ENCODE measurements at places on chromosomes 5 and 9.

- peak; percentile 14 for DNase-seq
Observed at GRCh38 chr9:70260007-70260443, 1.2 kb downstream of the SMC5 start.

DNA sequence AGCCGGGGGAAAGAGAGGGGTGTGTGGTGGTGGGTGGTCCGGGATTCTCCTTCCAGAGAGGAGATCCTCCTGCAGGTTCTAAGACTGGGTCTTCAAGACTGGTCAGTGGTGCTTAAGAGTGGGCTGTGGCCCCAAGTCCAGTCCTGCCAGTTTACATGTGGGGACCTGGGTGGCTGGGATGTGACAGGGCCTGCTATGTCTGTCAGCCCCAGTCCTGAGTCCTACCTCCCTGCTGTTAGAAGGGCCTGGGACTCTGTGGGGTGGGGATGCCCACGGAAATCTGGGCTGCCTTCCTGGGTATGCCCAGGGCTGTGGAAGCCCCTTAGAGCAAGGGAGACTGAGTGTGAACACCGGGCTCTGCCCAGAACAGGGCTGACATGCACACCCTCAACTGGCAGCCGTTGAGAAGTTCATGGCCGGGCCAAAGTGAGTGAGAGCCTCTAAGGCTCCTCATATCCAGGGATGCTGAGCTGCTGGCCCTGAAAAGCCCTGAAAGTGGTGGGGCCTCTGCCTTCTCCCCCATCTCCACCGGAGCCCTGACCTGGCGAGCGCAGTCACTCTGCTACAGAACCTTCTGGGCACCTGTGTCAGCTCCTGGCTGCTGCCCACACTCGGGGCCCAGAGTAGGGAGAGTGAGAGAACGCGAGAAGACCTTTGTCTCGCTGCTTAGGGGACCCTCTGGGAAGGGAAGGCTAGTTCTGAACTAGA is 1.7 kb downstream of the PHF2 start:
- DNase-seq, result no peak

GRCh38 chr9:84111726-84112125 is 131.1 kb downstream of the RMI1 start:
- DNase-seq, result peak; percentile 32

GRCh38 chr9:479304-479970 is 264.8 kb downstream of the DOCK8 start:
- no peak for DNase-seq

DNA sequence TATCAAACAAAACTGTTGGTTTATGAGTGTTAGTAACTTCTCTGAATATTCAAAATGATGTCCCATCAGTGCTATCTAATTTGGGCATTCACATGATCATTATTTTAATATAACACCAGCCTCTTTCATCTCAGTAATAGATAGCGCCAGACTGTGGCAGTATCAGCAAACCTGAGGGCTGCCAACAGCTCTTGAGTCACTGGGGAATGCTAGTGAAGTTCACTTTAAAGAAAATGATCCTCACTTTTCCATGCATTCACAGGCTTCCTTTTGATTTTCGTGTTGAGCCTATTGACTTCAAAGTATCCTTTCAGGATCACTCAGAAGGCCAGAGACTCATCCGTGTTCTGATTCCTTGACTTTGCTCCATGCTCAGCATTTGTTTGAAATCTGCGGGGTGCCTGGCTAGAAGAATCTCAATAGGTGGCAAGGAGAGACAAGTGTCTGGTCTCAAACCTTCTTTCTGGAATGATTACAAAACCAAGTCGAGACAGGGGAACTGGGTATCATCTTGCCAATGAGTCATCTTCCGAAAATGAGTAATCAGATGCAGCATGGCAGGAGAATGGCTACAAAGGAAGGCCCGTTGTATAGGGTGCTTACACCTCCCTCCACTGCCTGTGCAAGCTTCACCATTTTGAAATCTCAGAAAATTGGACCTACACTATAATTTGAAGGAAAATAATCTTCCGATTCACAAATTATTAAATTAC is 509.1 kb downstream of the RASEF start:
- peak; percentile 10 for DNase-seq

DNA sequence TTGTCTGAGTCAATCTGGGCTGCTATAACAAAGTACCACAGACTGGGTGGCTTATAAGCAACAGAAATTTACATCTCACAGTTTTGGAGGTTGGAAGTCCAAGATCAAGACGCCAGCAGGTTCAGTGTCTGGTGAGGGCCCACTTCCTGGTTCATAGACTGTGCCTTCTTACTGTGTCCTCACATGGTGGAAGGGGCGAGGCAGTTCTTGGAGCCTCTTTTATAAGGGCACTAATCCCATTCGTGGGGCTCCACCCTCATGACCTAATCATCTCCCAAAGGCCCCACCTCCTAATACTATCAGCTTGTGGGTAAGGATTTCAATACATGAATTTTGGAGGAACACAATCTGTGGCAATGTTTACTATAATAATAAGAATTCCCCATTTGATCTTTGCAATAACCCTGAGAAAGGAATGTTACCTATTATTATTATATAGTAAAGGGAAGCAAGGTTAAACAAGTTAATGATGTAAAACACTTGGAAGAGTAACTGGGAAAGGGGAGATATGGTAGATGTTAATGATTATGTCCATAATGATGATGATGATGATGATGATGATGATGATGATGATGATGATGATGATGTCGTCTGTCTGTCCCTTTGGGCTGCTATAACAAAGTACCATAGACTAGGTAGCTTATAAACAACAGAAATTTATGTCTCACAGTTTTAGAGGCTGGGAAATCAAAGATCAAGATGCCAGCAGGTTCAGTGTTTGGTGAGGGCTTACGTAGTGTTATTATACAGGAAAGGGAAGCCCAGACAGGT is 40.8 kb downstream of the WHRN start:
- DNase-seq, result no peak

GRCh38 chr5:114948986-114949621 is 220.6 kb downstream of the TRIM36 start:
- DNase-seq, result no peak

- no peak for DNase-seq
Observed at GRCh38 chr5:62083247-62083646, 222.8 kb upstream of the KIF2A start.

- DNase-seq, result peak; percentile 81
Observed at GRCh38 chr9:99000476-99001395, 57.0 kb downstream of the COL15A1 start.

GRCh38 chr5:140992828-140993227 is 26.6 kb downstream of the PCDHAC2 start:
- no peak for DNase-seq

- peak; percentile 27 for DNase-seq
Observed at GRCh38 chr5:62581836-62582597, 3.4 kb downstream of the LRRC70 start.

GRCh38 chr9:138021251-138022056 is 143.9 kb downstream of the CACNA1B start:
- DNase-seq, result no peak

DNA sequence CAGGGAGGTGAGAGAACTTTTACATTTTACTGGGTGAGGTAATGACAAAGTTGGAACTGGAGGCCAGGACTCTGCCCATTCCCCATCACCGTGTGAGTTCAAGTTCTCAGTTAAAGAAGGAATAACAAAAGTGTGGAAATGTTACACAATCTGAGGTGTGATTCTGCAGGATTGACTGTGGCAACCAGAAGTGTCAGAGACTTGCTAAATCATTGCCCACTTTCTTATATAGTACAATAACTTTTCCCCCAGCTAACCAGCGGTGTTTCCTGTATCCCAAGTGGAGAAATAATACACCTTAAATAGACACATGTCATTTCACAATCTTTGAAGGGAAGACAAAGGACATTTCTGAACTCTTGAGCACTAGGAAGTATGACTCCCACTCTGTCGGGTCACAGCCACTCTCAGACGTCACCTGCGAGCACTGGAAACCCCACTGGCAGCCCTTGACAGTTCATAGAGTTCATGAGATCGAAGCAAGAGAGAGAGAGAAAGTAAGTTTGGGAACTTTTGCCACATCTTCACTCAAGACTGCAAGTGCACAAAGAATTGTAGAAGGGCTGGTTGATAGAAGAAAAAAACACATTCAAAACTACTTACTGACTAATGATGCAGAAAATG is 28.4 kb downstream of the PAX5 start:
- DNase-seq, result no peak

- no peak for DNase-seq
Observed at GRCh38 chr9:132488626-132489025, 78.6 kb downstream of the CFAP77 start.

- no peak for DNase-seq
Observed at GRCh38 chr5:103525361-103525760, 37.2 kb downstream of the NUDT12 start.

- no peak for DNase-seq
Observed at GRCh38 chr9:87537625-87538024, 40.0 kb downstream of the DAPK1 start.

GRCh38 chr5:14699807-14700400 is 35.4 kb downstream of the OTULIN start:
- DNase-seq, result no peak

- no peak for DNase-seq
Observed at GRCh38 chr9:116491219-116491618, 195.9 kb upstream of the TRIM32 start.

DNA sequence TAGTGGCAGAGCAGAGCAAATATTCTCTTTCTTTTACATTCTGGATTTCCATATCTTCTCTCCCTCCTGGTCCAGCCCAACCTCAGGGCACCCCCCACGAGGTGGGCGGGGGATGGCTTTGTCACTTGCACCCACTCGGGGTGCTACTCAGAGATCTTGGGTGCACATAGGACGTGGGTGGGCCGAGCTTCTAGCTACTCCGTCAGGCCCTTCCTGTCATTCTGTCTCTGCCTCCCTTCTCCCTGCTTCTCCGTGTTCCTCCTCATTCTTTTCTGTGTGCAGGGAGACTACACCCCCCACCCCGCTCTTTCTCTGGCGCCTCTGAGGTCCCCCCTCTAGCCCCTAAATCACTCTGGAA is 19.5 kb downstream of the PCDHGC5 start:
- DNase-seq, result peak; percentile 56

DNA sequence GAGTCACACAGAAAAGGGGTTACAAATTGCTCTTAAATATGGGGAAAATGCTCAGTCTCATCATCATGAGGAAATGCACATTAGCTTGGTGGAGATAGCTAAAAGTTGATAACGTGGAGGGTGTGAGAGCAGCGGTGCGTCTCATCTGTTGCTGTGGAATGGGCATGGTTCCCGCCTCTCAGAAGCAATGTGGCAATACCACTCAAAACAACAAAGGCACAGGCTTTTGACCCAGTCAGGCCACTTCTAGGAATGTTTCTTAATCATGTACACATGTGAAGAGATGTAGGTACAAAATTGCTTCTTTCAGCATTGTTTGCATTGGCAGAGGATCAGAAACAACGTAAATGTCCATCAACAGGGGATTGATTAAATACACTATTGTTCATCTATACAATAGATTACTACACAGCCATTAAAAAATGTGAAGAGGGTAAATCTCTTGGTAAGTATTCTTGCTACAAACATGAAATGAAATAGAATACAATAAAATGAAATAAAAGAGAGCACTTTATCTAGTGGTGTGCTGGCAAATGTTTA is 212.6 kb upstream of the MSX2 start:
- DNase-seq, result peak; percentile 5
